Amniotic stem cell (primary cell): ENCODE measurements at places on chromosomes 12 and 14.

DNA sequence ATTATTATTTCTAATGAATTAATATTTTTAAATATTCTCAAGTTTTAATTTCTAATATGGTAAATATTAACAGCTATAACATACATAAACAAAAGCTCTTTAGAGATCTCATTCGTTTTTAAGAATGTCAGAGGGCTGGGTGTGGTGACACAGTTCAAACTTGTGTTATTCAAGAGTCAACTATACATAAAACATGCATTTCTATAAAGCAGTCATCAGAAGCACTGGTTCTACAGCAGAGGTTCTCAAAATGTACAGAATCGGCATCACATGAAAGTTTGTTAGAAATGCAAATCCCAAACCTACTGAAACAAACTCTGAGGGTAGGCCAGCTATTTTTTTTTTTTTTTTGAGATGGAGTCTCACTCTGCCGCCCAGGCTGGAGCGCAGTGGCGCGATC is 34.6 kb downstream of the CLIP1 start:
- DNase-seq, result no peak

DNA sequence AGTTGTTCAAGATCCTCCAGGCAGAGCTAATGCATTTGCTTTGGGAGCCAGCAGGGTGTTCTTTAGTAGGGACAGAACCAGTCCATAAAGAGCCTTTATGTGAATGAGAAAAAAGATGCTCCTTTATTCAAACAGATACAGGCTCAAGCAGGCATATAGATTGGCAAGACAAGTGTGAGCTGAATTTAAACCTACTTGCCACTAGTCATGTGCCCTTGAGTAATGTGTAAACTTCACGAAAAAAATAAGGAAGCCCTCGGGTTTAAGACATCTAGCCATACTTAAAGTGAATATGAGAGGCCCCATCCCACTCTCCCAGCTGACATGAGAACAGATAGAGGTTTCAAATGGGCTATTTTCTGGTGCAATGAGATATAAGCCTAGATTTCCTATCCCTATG is 43.1 kb upstream of the STRAP start:
- no peak for DNase-seq

DNA sequence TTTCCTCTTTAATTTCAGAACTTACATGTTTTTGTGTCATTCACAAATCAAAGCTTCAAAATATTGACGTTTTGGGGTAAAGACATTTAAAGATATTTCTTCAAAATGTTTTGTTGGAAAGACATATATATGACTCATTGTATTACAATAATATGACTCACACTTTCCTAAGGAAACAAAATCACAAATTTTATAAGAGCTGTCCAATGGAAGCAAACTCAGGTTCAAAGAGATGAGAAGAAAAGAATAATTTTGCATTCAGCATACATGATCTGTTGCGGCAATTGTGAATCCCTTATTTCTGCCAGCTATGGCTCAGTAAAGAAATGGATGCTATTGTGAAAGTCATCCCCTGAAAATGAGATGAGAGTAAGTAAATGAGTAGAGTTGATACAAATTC is 82.7 kb downstream of the GRIP1 start:
- no peak for DNase-seq

- DNase-seq, result no peak
Measured at GRCh38 chr12:107441665-107442300, 243.8 kb upstream of the PWP1 start.

DNA sequence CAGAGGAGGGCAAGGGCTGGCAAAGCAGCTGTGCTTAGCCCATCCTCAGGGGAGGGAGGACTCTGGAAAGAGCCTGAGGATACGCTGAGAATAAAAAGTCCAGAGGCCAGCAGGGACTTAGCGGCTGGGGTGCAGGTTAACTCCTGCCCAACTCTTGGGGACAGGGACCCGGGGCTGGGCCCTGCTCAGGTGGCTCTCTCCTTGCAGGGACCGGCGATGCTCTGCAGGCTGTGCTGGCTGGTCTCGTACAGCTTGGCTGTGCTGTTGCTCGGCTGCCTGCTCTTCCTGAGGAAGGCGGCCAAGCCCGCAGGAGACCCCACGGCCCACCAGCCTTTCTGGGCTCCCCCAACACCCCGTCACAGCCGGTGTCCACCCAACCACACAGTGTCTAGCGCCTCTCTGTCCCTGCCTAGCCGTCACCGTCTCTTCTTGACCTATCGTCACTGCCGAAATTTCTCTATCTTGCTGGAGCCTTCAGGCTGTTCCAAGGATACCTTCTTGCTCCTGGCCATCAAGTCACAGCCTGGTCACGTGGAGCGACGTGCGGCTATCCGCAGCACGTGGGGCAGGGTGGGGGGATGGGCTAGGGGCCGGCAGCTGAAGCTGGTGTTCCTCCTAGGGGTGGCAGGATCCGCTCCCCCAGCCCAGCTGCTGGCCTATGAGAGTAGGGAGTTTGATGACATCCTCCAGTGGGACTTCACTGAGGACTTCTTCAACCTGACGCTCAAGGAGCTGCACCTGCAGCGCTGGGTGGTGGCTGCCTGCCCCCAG is 2.8 kb downstream of the B3GNT4 start:
- DNase-seq, result no peak

DNA sequence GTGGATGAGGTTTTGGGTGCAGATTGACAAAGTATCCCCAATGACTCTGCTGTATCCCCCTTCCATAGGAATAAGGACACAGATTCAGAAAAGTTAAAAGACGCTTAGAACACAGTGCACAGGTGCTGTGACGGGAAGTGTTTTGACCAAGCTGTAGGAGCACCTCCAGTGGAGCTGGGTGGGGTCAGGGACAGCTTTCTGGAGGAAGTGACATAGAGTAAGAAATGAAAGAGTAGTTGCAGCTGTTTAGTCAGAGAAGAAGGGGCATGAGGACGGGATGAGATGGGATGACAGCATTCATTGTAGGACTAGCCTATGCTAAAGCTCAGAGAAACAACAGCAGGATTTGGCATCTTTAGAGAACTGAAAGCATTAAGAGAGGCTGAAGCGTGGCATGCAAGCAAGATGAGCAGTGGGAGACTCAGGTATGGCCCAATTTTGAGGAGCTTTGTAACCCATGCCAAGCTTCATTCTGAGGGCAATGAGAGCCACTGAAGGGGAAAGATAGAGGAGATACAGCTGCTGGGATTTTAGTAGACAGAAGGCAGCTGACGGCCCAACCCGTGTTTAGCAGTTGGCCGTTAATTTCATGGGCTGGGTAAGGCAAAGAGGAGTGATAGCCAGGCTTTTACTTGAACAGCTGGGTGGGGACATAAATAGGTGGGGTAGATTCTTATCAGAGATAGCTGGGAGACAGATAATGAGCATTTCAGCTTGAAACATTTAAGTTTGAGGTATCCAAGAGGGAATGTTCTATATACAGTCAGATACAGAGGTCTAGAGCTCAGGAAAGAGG is 131.8 kb upstream of the KRAS start:
- no peak for DNase-seq

GRCh38 chr14:34147461-34147860 is 196.6 kb upstream of the EGLN3 start:
- DNase-seq, result no peak

GRCh38 chr12:18953505-18953904 is 176.0 kb upstream of the PLEKHA5 start:
- no peak for DNase-seq

DNA sequence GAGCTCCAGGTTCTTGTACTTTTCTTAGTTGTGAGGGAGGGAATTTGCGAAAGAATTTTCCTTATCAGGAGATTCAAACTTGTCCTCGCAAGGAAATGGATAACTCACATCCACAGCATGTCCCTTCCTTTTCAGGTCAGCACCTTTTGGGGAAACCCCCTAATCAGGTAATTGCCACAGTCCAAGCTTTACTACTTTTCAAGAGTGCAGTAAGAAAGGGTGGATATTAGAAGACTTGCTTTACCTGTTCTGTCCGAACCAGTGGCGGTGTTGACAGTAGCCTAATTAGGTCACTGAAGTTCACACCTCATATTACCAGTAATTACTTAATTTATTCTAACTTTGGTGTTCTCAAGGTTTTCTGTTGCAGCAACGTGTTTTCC is 6.7 kb upstream of the C12orf50 start:
- DNase-seq, result no peak

DNA sequence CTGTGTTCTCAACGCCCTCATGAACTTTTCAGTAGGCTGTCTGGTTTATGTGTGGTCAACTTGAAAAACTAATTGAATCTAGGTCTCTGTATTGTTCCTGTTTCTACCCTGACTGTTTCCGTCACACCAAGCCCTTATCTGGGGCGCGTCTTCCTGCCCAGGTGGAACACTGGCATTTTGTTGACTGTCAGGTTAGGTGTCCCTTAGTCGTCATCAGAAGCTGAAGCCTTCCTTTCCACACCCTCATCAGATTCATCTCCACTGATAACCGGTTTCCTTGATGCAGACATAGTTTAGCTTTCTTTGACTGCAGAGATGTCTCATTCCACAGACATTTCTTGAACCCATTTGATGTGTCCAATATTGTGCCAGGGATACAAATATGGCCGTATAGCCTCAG is 96.5 kb downstream of the DUSP16 start:
- no peak for DNase-seq

DNA sequence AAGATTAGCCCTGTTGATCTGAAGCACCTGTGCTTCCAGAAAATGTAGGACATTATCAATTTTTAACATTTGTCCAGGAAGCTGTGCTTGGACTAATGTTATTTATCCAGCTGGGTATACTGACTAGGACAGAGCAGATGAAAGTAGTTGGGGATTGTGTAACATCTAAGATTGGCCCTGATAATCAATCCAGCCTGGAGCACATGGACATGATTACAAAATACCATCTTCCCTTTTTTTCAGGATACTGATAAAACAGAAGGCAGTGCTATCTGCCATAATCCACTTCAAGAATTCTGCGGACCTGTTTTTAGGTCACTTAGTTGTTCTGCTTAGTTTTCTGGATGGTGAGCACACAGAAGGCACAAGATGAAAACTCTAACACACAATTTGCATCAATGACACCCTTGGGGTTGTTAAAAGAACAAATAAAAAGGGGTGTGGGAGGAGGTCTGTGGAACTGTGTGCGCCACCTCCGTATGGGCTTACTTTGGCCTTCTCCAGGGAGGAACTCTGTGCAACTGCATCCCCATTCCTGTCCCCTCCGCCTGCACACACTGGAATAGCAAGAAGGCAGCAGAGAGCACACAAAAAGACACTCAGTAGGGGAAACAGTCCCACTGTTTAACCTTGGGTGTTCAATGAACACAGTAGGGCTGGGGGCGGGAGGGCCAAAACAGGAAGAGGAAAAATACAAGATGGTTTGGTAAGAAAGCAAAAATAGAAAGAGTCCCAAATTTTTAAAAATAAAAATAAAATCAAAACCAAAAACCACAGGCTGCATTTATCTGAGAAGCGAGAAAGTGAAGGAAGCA is 31.1 kb upstream of the DUSP6 start:
- DNase-seq, result no peak

- DNase-seq, result no peak
Measured at GRCh38 chr12:19410629-19411185, 28.6 kb upstream of the AEBP2 start.
